Stimulated activated CD8-positive, alpha-beta memory T cell treated with anti-CD3 and anti-CD28 coated beads, Interleukin-7, amount 100 ng/mL, for 4 hours (primary cell): ENCODE measurements at places on chromosomes 6 and 20.

GRCh38 chr6:132270726-132271402 is 130.4 kb downstream of the MOXD1 start:
- no peak for DNase-seq

DNA sequence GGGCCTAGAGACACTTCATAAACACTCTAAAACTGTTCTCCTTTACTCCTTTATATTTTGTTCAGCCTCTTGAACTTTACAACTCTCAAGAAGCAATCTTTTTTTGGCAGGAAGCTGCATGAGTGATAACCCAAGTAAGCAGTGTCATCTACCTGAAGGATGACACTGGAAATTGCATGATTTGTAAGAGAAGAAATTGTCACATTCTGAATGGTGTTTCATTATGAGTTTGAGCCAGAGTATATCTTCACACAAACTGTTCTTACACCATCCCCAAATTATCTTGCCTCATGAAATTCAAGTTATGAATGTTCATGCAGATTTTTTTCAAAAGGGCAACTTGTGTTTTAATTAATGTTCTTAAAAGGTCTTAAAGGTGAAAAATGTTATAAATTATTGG is 799.3 kb downstream of the TBC1D32 start:
- no peak for DNase-seq

- DNase-seq = no peak
These were observed 8.2 kb upstream of the TBX18 start for GRCh38 chr6:84772428-84773132.

DNA sequence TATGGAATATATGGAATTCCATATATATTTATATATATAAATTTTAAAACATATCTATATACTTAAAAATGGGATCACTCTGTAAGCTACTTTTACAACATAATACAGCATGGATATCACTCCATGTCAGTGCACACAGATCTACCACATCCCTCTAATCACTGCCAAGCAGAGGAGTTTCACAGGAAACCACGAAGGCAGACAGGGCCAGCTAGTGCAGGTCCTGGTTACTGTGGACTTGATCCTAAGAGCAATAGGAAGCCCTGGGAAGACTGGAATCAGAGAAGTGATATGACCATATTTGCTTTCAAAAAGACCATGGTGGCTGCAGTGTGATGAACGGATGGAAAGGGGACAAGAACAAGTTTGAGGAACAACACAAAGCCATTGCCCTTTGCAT is 40.0 kb upstream of the NRN1 start:
- DNase-seq = no peak

DNA sequence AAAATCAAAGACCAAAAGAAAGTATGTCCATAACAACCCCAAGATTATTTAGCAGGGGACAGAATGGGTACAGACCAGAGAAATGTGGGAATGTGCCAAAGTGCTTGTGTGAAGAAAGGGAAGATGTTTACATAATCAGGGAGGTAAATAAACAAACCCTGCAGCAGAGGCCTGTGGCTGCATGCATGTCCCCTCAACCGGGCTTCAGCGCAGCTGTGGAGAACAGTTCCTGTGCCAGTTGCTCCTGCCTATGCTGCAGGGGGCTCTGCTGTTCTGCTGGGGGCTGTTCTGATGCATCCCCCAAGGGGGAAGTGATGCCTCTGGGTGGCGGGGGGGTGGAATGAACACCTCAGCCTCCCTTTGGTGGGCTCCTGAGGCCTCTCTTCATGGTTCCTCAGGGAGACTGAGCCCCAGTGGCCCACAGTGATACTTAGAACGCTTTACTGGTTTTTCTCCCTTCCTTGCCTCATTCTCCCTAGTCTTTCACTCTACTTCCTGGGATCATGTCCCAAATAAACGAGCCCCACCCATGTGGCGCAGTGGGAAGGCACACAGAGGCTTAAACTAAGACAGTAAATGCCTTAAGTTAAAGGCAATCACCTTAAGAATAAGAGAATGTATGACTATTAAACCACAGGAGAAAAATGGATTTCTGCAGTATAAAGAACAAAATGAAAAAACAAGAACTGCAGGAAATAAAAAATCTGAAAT is 23.0 kb downstream of the RAB23 start:
- DNase-seq = no peak

DNA sequence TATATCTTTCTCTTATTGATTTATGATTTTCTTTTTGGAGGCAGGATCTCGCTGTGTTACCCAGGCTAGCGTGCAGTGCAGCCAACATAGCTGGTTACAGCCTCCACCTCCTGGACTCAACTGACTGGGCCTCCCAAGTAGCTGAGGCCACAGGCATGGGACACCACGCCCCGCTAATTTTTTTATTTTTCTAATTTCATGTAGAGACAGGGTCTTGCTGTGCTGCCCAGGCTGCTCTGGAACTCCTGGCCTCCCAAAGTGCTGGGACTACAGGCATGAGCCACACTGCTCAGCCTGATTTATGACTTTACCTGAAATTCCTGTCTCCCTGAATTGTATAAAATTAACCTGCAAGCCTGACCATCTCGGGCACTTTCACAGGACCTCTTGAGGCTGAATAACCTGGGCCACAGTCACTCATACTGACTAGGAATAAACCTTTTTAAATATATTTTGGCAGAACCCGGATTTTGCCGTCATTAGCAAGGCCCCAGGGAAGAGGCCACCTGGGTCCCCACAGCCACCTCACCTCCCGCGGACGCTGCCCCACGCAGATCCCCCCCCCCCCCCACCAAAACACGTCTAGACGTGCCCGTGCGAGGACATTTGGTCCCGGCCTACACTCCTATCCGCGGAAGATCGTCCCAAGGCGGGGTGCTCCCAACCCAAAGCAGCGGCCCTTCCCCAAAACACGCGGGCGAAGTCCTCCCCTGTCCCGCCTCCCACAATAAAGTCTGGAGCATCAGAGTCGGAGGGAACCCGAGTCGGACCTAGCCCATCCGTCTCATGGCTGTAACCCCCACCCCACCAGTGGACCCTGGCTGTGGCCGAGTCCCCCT is 902 bp downstream of the ZNF337 start:
- DNase-seq = no peak

GRCh38 chr6:12457094-12457493 is 166.9 kb downstream of the EDN1 start:
- DNase-seq = no peak
